ENCODE measurements at places on chromosomes 4 and X.

DNA sequence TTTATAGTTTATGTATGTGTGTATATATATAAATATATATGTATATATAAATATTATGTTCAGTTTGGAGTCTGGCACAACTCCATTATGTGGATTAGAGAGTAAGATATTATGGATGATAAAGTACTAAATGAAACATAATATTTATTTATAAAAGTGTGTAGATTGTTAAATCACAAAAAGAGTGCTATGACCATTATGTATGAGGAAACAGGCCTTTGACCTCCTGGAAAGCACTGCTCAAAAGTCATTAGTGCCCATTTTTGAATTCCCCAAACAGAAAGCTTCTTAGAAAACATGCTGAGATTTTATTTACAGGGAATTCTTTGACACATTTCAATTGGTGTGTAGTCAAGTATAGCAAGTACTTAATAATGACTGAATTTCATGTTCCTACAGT lies 391.2 kb downstream of the UNC5C start:
- DNase-seq = no peak

DNA sequence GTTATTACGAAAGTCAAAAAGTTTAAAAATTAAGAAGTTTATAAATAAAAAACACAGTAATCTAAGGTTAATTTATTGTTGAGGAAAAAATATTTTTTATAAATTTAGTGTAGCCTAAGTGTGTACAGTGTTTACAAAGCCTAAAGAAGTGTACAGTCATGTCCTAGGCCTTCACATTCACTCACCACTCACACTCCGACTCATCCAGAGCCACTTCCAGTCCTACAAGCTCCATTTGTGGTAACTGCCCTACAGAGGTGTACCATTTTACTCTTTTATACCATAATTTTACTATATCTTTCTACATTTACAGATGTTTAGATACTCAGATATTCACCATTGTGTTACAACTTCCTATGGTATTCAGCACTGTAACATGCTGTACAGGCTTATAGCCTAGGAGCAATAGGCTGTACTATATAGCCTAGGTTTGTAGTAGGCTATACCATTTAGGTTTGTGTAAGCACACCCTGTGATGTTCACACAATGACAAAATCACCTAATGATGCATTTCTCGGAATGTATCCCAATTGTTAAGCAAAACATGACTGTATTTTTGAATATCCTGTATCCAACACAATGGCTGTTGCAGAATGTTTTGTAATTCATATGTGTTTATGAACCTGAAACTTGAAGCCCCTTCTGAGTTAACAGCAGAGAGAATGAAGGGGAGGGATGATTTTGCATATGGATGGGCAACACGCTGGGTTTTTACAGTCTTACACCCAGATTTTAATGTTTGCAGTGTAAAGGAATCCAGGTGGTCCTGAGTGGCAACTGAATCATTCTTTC lies 3.1 kb downstream of the PPBP start:
- no peak for DNase-seq

DNA sequence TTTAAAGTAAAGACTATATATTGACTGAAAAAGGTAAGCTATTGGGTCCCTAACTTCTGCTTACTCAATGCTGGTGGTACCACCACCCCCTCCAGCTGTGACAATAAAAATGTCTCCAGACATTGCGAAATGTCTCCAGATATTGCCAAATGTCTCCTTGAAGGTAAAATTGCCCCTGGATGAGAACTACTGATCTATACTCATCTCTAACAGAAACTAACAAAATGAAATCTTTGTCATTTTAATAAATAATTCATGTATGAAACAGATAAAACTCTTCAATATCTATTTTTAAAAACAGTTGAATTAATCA lies 20.1 kb downstream of the CLTRN start:
- no peak for DNase-seq

DNA sequence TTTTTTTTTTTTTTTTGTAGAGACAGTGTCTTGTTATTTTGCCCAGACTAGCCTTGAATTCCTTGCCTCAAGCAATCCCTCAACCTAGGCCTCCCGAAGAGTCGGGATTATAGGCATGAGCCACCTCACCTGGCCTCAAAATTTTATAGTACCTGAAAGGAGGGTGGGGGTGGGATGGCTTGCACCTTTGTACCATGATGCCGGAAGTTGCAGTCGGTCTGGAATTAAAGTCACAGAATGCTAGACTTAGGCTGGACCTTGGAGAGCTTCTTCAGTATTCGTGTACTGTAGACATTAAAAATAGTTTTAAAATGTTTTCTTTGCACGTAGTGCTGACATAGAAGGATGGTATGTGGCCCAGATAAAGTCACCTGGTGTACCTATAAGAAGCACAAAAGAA lies 280.9 kb downstream of the STIM2 start:
- no peak for DNase-seq

DNA sequence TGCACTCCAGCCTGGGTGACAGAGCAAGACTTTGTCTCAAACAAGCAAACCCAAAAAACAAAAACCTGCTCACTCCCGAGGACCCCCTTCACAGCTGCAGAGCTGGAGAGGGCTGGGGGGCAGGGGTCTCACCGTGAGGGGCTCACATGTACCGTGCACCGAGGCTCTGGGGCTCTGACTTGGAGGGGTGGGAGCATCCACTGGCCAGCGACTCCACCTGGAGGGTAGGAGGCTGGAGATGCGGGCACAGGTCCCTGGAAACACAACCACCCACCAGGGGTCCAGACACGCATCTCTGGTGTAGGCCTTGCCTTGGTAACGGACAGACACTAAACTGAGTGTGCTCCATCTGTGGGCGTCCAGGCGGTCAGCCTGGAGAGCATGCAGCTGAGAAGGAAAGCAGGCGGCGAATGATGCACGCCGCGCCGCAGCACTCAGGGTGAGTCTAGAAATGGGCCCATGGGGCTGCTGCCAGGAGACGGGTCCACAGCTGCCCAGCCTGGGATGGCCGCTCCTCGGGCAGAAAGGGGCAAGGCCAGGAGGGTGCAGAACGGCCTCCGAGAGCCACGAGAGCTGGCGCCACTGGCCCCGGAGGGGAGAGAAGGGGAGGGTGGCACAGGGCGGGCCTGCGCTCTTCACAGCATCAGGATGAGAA lies 26.1 kb downstream of the PPP2R3B start:
- no peak for DNase-seq

GRCh38 chr4:104457308-104457981 lies 37.2 kb downstream of the CXXC4 start:
- no peak for DNase-seq

DNA sequence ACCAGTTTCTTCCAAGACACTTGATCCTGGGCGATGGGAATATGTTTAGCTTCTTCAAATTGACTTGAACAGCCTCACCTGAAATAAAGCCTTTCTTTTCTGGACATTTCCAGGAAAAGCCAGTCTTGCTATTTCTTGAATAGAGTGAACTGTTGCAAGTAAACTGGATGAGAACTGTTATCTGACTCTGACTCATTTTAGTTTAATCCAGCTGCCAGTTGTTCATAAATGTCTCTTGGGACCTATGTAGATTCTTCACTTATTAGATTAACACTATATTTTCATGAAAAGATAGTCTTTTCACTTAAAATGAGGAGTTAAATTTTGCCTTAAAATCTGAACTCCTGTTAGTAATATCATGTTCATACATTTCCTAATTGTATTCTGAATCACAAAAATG lies 615.4 kb upstream of the GALNT7 start:
- no peak for DNase-seq

- peak; percentile 3 for DNase-seq
Observed at GRCh38 chrX:102154900-102155805, 624 bp downstream of the BEX5 start.

DNA sequence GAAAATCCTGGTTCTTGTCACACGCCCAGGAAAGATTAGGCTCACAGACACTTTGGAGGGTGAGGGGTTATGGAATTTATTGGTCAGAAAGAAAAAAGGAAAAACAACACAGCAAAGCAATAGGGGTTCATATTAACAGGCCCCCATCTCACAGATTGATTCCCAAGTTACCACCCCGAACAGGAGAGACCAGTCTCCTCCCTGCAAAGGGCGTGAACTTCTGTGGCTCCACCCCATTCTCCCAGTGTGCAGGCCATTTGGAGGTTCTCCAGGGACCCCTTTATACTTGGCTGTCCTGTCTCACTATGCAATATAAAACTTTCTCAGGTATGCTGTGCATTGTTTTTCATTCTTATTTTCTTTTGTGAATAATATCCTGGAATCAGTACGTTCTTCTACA lies 7.4 kb downstream of the FGF2 start:
- DNase-seq = no peak

DNA sequence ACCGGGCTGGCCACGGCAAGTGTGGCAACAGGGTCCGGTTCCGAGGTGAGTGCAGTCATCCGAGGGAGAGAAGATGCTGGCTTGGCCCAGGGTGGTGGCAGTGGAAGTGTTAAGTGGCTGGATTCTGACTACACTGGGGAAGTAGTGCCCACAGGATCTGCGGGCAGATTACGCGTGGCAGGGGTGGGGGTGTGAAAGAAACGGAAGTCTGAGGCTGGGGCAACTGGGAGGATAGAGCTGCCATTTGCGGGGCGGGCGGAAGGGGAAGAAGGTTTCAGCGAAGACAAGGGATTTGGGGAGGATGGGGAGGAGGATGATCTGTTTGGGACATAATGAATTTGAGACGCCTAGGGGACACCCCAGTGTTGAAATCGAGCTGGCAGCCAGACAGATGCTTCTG lies 5.3 kb downstream of the RS1 start:
- no peak for DNase-seq

GRCh38 chrX:148507418-148507817 lies 7.0 kb downstream of the AFF2 start:
- DNase-seq = no peak

DNA sequence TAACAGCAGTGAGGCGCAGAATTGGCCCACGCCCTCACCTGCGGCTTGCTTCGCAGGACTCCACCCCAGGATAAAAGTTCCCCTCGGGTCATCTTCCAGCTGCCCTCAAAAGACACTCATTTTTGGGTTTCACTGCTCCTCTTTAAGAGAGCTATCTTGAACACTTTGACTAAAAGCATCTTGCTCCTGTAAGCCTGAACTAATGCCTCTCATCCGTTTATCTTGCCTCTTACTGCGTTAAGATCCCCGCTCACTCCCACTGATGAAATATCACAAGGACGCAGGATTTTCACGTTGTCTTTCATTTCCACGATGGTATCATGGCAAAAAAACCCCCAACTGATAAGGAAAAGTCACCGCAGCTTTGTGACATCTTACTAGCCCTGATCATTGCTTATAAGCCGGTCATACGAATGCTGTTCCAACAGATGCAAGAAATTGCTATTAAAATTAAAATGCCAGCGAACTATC lies 591 bp upstream of the ACSL4 start:
- DNase-seq = no peak

- no peak for DNase-seq
Observed at GRCh38 chr4:17265139-17265538, 246.8 kb downstream of the QDPR start.

DNA sequence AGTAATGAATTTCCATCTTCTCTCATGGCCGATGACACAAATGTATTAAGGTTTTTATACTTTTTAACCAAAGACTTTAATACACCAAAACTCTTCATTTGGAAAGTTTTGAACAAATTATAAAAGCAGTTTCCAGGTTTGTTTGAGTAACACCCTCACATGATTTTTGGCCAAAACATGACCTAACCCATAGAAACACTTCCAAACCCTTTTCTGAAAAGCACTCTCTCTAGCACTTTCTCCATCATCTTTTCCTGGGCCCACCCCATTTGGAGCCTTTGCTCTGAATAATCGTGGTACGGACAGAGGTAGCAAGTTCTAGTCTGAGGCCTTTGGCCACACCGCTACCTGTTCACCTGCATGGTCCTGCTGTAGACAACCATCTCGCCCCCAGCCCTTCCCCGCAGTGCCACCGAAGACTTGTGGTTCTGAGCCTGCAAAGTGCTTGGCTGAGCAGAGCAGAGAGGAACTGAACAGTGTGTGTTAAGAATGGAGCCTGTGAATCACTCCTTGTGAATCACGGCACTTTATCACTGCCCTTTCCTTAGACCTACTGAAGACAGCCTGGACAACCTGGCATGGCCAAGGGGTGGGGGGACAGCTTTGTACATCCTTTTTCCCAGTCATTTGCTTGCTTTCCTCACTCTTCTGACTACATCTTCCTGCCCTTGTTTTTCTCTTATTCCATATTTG lies 181.8 kb downstream of the PTTG2 start:
- DNase-seq = no peak

Measured in left kidney (tissue), 8 donors.